ENCODE measurements at places on chromosomes 3 and 15.

DNA sequence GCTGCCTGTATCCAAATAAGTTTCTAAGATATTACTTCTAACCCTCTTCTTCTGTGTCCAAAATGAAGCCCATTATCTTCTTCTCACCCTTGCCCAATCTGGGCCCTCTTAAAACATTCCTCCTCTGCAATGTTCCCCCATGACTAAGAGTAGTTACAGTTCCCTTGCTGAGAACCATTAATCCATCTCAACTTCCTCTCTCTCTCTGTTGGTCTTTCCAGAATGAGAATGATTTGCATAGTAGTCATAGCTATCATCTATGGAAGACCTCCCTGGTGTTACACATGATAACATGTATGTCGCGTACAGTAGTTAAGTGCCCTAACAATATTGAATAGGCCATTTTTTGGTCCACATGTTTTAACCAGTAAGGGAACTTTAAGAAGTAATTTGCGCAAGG, 177.9 kb downstream of the ANXA2 start:
- no peak for DNase-seq

GRCh38 chr3:13537909-13538296, 11.0 kb upstream of the FBLN2 start:
- no peak for DNase-seq

DNA sequence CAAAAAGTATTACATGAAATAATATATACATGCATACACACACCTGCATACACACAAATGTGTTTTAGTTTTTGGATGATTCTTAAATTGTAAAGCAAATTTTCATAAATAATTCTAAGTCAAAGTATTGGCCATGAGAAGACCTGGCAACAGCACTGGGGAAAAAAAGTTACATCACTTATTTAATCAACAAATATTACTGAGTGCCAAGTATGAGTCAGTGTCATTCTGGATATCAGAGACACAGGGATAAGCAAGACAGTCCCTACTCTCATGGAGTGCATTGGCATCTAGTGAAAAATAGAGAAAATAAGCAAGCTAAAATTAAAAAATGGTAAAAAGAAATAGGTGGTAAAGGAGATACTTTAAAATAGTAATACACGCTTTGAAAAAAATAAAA, 29.4 kb upstream of the GUCA1C start:
- DNase-seq = no peak

GRCh38 chr15:37793851-37794250, 140.6 kb upstream of the TMCO5A start:
- DNase-seq = no peak

DNA sequence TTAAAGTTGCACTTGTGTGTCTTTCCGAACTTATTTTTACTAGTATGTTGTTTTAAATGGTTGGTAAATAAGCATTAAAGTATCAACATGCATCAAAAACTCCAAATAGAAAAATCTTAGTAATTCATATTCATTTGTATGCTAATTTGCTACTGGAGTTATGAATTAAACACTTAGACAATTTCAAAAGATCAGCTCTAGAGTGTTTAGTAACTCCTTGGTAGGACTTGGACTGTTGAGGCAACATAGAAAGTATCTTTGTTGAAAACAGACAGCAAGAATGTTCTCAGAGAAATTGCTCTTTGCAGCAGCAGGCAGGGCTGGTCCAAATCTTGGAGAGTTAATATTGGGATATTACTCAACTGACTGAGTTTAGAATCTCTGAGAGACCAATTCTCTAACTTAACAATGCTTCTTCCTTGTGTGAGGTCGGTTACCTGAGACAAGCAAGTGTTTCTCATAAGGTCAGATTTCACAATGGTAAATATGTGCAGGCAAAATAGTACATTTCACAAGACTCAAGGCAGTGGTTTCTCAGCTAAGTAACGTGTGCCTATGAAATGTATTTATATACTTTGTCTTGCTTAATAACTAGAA, 147.8 kb upstream of the IL12A start:
- no peak for DNase-seq

- DNase-seq = no peak
These were observed 37.8 kb downstream of the EIF3J start for GRCh38 chr15:44574734-44575133.

DNA sequence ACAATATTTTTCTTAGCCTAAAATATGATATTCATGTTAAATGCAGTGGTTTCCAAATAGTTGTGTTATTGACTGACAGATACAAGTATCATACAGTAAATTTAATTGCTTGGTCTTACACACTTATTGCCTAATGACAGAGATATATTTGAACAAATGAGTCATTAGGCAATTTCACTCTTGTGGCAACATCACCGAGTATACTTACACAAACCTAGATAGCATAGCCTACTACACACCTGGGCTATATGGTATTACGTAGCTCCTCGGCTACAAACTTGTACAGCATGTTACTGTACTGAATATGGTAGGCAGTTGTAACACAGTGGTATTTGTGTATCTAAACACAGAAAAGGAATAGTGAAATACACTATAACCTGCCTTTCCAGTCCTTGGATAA, 50.3 kb downstream of the SERPINI1 start:
- DNase-seq = no peak

DNA sequence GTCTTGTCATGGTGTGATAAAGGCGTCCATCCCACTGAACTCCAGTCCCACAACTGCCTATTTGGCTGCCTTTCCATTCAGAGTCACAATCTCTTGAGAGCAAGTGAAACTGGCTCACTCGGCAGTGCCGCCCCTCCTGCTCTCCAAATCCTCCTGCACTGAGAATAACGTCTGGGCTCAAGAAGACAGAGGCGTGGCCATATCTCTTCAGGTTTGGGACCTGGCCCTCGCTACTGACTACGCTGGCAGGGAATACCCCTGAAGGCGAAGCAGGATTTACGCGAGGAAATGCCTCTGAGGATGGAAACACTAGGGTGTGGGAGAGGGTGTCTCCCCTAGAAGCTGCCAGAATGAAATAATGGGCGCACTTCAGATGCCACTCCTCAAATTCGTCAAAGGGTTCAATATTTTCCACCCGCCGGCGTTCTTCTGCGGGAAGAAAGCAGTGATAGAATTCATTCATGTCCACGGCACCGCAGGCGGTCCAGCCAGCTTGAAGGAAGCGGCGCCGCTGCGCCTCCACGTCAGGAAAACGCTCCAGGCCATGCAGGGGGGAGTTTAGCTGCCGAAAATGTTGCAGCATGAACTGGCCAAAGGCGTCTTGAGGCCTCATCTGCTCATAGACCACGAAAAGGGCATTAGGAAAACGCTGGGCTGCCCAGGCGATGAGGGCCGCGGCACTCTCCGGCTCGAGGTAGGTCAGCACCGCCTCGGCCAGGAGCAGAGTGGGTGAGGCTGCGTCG, 985 bp downstream of the LCMT2 start:
- no peak for DNase-seq

DNA sequence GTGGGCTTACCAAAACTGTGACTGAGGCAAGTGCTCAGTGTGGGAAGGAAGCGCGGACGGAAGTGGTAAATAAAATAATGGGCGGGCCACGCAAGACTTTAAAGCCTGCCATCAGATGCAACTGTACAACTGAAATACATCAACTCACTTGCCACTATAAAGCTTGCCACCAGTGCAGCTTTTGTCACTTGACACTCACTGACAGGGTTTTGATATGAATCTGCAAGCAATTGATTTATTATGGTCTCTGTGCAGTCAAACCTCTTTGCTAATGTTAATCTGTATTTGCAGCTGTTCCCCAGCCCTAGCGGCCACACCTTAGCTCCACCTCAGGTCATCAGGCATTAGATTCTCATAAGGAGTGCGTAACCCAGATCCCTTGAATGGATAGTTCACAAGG, 2.3 kb upstream of the GFM1 start:
- DNase-seq = no peak

- DNase-seq = no peak
These were observed 6.8 kb downstream of the IP6K1 start for GRCh38 chr3:49779358-49780079.

GRCh38 chr3:55873523-55874254, 386.6 kb upstream of the WNT5A start:
- DNase-seq = no peak

GRCh38 chr3:195334967-195335366, 64.0 kb upstream of the XXYLT1 start:
- no peak for DNase-seq

DNA sequence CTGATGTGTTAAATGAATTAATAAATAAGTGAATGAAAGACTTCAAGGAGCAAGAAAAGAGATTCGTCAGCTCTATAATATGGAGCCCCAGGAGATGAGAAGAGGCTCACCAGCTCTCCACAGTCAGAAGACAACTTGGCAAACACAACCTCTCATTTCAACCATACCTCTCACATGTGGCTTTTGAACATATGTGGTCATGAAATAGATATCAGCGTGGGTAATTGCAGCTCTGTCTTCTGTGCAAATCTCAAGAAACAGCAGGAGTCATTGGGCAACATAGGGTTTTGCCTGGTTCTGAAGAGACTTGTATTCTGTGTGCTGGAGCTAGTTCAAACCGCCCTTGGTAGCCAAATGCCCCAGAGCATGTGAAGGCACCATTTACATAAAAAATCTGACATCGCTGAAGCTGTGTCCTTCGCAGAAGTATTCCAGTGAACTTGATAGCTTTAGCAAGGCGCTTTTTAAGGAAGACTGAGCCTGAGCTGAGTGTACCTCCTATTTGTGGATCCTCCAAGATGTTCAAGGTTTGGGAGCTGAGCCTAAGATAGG, 8.4 kb downstream of the CX3CR1 start:
- no peak for DNase-seq

- DNase-seq = no peak
These were observed 25.5 kb upstream of the PCOLCE2 start for GRCh38 chr3:142914286-142914811.

- no peak for DNase-seq
These were observed 380.0 kb upstream of the GOLIM4 start for GRCh38 chr3:168475704-168476103.

DNA sequence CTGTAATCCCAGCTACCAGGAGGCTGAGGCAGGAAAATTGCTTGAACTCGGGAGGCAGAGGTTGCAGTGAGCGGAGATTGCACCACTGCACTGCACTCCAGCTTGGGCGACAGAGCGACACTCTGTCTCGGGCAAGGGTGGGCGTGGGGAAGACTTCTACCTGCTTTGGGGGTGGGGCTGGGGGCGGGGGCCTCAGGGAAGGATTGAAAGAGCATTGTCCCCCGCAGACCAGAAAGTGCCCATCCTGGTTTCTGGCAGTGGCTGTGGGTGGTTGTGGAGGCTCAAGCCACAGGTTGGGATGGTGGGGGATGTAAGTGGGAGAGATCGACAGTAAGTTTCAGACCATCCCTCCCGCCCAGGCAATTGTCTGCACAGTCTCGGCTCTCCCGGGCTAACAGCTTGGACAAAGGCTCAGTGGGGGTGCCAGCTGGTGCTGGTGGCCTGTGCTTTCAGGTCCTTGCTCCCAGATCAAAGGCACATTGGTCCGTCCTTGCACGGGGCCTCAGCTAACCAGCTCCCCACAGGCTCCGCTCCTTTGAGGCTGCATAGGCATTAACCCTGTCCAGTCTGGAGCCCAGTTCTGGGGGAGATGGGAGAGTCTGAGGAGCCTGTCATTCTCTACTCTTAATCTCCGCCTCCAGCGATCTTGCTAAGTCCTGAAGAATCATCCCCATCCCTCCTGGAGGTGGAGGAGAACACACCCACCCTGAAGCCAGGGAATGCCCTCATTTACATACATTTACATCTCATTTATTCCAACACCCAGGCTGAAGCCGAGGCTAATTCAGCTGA, 8.6 kb downstream of the SCN5A start:
- DNase-seq = no peak

DNA sequence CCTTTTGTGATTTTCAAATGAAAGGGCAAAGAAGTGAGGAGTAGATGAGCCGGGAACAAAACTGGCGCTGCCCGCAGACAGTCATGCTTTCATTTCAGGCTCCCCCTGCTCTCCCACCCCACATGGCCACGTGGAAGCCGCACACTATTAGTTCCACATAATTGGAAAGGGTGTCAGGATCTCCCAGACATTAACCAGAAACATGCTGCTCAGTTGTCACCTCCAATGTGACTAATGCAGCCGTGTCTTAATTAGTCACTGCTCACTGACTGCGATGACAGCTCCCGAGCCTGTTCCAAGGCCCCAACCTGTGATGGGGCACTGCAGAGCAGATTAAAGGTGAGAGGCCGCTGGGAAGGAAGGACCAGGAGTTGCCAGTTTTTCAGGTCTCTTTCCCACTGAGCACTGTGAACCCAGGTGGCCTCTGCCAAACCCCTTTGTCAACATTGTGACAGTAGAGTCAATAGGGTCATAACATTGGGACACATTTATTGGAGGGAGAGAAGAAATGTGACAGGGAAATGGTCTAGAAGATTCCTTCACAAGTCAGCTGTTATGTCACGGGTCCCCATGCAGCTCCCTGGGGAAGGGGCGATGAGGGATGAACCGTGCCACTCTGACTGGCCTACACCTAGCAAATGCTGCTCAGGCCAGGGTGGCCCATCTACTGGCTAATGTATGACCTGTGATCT, 38.6 kb upstream of the SFMBT1 start:
- DNase-seq = no peak

DNA sequence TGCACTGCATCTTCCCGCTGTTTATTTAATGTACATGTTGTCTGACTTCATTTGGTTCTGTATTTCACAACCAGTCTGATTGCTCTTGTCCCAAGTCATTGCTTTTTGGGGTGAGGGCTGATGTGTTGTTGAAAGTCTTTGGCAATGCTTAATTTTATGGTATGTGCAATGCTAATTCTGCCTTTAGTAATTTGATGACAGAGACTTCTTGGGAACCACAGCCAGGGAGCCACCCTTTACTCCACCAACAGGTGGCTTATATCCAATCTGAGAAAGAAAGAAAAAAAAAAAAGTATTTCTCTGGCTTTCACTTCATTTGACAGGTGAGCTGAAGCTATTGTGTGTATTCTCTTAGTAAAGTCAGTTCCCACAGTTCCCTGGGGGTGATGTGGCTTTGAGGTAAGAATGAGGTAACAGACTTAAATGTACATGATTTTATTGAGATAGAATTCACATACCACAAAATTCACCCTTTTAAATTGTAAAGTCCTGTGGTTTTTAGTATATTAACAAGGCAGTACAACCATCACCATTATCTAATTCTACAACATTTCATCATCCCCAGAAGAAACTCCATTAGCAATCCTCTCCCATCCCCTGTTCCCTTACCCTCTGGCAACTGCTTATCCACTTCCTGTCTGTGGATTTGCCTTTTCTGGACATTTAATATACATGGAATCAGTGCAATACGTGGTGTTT, 97.3 kb downstream of the SLCO3A1 start:
- no peak for DNase-seq

DNA sequence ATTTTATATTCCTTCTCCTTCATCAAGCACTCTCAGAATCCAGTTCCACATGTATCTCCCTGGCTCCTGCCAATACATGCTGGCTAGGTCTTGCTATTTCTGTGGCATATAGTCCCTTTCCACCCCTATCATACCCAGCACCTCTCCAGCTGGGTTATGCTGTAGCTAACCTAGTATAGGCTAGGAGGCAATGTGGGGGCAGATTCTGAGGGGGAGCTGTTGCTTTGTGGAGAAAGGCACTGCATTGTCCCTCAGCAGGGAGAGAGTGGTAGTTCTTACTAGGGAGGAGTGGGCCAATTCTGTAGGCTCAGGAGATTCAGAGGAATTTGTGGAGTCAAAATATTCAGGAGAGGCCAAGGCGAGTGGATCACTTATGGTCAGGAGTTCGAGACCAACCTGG, 39.4 kb upstream of the UBL7 start:
- no peak for DNase-seq

Measured in activated CD8-positive, alpha-beta memory T cell treated with anti-CD3 and anti-CD28 coated beads for 1 hour (primary cell).